AG04450 (cell line): ENCODE measurements at places on chromosomes 5 and 9.

DNA sequence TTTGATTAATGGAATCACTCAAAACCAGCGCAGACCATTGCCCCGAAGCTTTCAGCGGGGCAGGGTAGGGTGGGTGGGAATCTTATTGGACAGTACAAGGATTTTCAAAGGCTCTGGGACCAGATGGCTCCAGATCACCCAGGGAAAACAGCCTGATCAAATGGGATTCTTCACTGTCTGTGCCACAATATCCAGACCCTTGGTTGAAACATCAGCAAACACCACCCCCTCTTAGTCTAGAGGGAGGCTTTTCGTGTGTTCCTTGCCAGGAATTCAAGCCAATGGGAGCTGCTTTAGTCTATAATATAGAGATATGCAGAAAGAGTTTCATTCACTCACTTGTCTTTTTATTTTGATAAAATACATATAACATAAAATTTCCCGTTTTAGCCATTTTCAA lies 1.7 kb downstream of the GFI1B start:
- no peak for DNase-seq

DNA sequence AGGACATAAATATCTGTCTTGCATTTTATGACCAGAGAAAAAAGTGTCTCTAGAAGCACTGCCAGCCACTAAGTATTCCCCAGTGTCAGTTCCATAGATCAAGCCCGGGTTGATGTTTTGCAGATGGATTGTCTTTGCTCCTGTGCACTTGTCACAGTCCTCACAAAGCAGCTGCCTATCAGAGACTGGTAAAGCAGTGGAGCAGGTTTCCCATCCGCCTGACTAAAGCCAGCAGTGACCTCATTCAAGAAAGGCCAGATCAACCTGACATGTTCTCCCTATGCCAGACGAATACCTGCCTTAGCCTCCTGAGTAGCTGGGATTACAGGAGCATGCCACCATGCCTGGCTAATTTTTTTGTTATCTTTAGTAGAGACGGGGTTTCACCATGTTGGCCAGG lies 26.8 kb upstream of the GARNL3 start:
- no peak for DNase-seq

GRCh38 chr5:158640593-158640980 lies 459.1 kb downstream of the EBF1 start:
- DNase-seq, result no peak

DNA sequence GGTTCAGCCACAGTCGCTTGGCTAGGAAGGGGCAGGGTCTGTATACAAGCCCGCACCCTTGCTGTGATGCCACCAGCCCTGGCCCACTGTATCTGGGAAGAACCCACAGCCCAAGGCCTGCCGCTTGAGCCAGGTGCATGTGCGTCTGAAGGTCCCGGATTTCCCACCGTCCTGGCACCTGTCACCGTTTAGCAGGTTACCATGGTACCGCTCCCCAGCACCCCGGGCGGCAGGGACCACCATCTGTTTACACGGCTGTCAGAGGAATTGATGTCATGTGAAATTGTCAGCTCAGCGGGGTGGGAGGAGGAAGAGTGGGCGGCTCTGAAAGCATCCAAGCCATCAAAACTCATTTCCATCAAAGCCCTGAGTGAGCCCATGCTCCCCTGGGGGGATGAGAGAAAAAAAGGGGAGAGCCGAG lies 92.7 kb downstream of the HRH2 start:
- no peak for DNase-seq
